Spinal cord (tissue), 10 donors: ENCODE measurements at places on chromosomes 4 and X. TPM values are rescaled to one million over a fixed set of nuclear protein-coding genes. Genes with fewer than 3 reads are reported as not detected.

RASL11B gene
- total RNA-seq, result 6.3 TPM

DNA sequence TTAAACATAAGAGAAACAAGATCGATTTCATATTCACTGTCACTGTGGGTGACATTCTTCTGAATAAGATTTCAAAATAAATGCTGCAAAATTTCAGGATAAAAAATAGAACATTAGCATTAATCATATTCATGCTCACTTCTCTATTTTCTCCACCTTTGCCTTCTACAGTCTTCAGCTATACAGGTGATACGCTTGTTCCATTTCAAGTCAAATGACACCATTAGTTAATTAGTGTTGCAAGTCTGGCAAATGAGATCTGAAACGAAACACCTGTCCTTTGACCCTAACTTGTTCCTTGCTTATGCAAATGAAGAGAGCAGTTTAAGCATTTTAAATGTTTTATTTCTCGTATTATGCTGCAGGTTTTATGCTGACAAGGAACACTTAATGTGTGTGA is 667.5 kb upstream of the MAGEB2 start:
- no peak for DNase-seq

DNA sequence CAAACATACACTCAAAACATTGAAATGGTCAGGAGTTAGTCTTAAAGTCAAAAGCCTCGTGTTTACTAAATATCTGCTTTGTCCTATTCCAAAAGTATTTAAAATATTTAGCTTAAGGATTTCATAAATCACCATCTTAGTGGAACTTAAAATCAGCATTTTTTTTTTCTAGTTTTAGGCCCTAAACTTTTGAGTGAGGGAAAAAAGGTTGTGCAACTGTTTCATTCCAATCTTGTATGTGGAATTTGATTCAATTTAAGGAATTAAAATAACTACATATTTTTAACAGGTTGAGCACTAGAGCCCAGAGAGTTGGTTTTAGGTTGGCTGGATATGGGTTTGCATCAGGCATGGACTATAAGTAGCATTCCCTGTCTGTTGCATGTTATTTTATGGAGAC is 35.7 kb upstream of the ANK2 start:
- no peak for DNase-seq

DNA sequence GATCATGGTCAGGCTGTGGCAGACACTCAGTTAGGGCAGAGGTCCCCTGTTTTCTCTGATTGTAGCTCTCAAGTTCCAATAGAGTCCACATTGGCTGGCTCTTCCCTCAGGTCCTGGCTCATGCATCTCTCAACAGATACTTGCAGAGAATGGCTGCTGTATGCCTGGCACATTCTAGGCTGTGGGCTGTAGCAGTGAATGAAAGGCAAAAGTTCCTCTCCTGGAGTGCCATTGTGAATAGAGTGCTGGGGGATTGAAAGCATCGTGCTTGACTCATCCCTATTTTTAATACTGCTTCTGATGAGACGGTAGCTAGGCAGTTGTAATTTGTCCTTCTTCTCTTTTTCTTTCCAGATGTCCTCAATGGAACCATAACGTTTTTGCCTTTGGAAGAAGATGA is 5.5 kb downstream of the TRMT44 start:
- DNase-seq, result no peak

DNA sequence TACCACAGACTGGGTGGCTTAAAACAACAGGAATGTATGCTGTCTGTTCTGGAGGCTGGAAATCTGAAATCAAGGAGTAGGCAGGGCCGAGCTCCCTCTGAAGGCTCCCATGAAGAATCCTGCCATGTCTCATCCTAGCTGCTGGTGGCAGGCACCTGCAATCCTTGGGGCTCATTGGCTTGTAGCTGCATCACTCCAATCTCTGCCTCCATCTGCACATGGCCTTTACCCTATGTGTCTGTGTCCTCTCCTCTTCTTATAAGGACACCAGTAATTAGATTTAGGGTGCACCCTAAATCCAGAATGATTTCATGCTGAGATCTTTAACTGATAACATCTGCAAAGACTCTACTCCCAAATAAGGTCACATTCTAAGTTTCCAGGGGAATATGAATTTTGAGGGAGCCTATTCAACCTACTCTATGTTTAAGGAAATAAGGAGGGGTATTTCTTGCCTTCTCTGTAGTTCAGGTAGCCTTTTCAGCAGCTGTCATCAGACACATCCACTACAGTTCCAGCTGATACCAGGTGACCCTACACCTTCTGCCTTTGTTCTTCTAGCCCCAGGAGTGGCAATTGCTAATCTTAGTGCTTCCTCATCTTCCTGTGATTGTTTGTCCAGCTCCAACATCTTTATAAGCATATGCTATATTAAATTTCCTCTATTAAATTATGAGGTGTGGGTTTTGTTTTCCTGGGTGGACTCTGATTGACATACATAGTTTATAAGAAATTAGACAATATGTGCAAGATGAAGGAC is 295.1 kb upstream of the TAPT1 start:
- no peak for DNase-seq

- peak; percentile 53 for DNase-seq
Observed at GRCh38 chrX:39418731-39419638, 617.7 kb downstream of the MID1IP1 start.
